Fibroblast of pulmonary artery (primary cell): ENCODE measurements at places on chromosomes 2 and 18.

- DNase-seq, result no peak
Observed at GRCh38 chr2:218988650-218989049, 3.7 kb upstream of the FEV start.

- DNase-seq, result no peak
Observed at GRCh38 chr2:162732946-162733698, 105.4 kb downstream of the KCNH7 start.

GRCh38 chr2:55033076-55033742 is 17.0 kb downstream of the RTN4 start:
- no peak for DNase-seq

GRCh38 chr2:240957656-240958365 is 40.6 kb upstream of the SNED1 start:
- no peak for DNase-seq

DNA sequence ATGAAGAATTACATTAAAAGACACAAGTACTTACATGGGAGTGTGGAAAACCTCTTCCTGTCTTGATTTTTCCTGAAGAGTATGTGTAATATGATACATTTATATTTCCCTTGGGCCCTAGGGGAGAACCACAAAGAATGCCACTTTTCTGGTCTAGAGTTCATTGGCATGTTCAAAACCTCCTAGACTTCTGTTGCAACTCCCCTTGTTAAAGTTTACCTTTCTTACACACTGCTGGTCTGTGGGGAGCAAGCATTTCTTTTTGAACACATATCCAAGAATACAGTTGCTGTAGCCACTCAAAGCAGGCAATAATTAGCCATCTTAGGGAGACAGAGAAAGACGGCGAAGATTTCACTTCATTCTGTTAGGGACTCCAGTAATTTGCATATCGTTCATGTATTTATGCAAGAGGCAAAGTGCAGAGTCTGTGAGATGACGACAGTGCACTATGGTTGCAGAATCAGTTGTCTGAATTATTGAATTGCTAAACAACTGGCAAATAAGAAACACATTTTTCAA is 103.5 kb downstream of the NOL4 start:
- peak; percentile 28 for DNase-seq

DNA sequence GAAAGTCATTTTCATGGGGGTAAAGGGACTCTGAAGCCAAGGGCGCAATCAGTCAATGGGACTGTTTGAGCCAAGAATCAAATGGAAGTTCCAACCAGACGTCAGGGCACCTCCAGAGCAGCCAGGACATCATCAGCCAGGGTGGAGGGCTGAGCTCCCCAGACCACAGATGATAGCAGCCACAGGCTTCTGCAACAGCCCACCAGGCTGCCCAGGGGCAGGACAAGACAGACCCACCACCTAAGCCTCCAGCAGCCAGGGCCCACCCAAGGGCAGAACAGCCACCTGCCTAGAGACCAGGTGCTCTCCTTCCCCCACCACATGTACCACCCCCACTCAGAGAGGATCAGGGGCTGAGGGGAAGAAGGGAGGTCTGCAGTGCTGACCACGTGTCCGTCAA is 53.8 kb upstream of the SLC66A3 start:
- DNase-seq, result no peak

DNA sequence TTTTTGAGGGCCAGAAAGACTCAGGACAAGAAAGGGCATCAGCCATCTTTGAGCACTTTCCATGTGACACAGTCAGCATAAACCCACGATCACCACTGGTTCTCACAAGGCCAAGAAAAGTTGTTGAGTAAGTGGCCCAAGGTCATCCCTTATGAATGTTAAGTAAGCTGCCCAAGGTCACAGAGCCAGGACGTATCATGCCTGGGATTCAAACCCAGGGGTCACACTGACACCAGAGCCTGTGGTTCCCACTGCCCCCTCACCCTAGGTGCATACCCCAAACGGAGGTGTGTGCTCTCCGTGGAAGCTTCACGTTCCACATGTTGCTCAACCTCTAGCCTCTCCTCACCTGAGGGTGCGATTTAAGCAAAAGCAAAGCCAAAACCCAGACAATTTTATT is 2.3 kb upstream of the CTIF start:
- DNase-seq, result no peak

DNA sequence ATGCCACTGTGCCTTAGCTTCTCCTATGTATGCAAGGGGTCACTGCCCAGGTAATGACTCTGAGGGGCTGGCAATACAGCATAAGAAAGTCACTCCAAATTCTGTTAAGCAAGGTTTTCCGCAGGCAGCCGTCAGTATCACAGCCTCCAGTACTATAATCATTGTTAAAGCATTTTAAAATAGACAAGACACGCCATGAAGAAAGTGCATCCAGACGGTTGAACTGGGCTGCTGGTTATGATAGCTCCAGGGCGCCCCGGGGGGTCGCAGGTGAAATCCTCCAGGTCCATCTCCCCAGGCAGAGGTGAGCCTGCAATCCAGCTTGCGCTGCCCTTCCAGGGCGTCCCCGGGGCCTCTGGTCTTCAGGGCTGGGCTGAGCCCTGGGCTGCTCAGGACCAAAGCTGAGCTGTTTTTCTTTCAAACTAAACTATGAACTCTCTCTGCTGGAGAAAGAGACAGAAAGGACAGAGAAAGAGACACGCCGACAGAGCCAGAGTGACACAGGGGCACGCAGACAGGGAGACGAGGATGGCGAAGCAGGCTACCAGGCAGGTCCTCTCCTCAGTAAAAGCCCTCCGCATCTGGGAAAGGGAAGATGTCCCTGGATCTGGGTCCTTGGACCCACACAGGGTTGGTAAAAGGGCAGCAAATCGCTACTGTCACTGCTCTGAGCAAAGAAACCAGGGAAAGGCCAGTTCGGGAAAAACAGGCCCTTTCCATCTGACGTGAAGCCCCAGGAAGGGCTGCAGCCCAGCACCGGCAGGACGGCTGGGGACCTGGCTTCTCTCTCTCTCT is 2.1 kb upstream of the TWIST2 start:
- no peak for DNase-seq

GRCh38 chr18:45122506-45122905 is 441.8 kb downstream of the SETBP1 start:
- no peak for DNase-seq

DNA sequence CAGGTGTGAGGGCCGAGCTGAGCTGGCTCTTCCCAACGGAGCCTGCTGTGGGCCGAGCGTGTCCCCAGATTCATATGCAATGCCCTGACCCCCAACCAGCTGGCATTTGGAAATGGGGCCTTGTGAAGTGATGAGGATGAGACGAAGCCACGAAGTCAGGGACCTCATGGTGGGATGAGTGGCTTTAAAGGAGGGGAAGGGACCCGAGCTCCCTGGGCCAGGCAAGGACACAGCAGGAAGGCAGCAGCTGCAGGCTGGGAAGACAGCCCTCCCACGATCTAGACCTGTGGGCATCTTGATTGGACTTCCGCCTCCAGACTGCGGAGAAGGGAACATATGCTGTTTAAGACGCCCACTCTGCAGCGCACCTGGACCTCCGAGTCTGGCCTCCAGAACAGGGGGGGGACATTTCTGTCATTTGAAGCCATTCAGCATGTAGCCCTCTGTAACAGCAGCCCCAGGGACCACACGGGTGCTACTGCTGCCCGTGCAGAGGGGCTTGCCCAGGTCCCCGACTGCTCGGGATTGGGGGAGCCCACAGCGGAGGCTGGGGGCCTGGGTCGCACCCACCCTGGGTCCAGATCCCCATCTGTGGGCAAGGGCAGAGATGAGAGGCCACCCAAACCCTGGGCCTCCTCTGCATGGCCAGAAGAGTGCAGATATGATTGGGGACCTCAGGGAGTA is 27.2 kb downstream of the KIF1A start:
- no peak for DNase-seq

DNA sequence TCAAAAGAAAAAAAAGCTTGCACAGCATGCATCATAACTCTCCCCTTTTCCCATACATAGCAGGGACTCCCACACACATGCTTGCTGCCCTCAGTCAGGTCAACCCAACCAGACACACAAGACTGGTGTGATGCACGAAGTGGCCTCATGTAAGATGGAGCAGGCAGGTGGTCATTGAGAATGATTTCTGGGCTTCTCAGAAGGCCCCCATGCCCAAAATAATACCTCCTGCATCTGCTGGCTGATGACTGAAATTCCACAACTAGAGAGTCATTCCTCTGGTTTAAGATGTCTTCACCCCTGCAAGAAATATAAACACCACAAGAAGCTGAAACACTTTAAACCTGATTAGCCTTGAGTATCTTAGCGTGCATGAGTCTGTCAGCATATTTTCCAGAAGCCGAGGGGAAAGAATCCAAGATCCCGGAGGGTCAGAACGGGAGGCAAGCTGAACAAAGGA is 131.1 kb downstream of the AFF3 start:
- peak; percentile 52 for DNase-seq

DNA sequence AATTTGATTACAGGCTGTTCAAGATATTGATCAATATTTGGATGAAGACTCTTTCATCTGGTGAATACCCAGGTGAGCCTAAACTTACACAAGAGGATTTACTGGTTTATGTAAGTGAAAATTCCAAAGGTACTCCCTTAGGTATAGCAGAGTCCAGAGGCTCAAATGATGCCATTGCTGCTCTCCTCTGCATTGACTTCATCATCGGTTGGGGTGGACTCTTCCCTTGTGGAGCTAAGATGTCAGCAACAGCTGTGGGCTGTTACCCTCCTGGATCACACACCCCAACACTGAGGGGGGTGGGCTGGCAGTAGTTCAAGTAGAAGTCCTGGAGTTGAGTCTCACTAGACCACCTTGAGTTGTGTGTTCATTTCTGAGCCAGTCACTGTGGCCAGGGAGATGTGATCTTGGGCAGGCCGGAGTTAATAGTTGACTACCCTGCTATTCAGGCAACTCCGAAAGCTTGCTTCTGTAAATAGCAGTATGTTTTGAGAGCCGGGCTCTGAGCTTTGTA is 236.9 kb downstream of the PTPRM start:
- DNase-seq, result no peak

DNA sequence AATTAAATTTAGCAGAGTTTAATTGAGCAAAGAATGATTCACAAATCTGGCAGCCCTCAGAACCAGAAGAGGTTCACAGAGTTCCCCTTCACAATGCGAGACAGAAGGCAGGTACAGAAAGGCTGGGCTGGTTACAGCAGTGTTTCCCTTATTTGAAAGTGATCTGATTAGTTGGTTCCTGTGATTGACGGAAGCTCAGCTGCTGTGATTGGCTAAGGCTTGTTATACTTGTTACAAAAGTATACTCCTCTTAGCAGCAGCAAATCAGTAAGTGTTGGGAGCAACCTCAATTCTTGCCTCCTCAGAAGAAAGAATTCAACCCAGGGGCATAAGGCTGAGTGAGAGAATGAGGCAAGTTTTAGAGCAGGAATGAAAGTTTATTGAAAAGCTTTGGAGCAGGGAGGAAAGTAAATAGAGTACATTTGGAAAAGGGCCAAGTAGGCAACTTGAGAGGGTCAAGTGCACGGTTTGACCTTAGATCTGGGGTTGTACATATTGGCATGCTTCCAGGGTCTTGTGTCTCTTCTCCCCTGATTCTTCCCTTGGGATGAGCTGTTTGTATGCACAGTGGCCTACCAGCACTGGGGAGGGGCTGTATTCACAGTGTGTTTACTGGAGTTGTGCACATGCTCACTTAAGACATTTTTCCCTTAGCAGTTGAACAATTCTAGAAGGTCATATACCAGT is 431.8 kb upstream of the RAB12 start:
- peak; percentile 19 for DNase-seq

DNA sequence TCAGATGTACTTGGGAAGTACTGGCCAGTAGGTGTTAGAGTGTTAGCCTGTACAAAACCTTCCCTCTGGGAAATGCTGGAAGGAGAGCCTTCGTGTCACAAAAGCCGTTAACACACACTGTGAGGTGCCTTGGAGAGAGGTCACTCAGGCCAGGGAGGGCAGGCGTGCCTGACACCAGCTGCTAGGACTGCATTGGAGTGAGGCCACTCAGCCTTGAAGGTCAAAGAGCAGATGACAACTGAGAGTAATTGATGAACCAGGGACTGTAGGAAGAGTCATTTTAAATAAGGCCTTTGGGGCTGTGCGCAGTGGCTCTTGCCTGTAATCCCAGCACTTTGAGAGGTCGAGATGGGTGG is 45.4 kb downstream of the ASAP2 start:
- DNase-seq, result no peak

- DNase-seq, result peak; percentile 50
Observed at GRCh38 chr2:237874585-237875161, 15.2 kb downstream of the RAMP1 start.

DNA sequence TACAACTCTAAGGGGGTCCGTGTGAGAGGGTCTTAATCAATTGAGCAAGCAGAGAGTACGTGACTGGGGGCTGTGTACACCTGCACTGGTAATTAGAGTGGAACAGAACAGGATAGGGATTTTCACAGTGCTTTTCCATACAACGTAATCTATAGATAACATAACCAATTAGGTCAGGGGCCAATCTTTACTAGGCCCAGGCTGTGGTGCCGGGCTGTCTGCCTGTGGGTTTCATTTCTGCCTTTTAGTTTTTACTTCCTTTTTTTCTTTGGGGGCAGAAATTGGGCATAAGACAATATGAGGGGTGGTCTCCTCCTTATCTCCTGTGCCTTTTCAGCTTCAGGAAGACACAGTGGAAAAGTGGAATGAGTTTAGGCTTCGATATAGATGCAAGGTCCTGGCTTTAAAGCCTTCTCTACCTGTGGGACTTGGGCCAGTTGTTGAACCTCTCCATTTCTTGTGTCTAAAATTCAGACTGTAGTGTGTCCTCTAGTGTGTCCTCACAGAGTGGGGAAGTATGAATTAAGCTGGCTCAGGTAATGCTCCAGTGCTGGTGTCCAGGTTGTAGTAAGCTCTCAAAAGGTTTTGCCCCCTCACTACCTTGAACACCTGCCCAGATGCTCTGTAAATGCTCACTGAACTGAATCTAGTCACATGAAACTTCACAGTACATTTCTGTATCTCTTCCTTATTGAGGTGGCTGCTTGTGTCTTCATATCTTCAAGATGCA is 422.8 kb downstream of the SETBP1 start:
- no peak for DNase-seq

DNA sequence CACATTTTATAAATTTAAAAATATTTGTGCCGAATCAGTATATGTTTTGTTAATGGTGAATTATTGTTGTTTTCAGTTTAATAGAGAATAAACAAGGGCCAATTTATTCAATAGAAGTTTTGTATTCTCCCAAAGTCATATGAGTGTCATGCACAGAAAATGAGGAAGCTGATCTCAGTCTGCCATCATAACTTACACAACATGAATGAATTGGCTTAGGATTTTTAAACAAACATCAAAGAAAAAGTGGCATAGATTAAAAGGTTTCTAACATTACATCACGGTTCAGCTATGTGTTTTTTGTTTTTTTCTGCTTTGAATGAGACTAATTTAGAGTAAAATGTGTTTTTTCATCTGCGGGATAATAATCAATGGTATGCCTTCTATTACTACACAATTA is 123.4 kb upstream of the CTNNA2 start:
- DNase-seq, result no peak

- DNase-seq, result no peak
Observed at GRCh38 chr2:2683606-2684224, 352.6 kb upstream of the MYT1L start.

GRCh38 chr2:177118636-177119035 is 94.0 kb upstream of the HNRNPA3 start:
- no peak for DNase-seq

GRCh38 chr2:84452624-84453023 is 6.5 kb downstream of the SUCLG1 start:
- no peak for DNase-seq

GRCh38 chr18:23172591-23173380 is 37.5 kb downstream of the CABLES1 start:
- no peak for DNase-seq
